ENCODE measurements at places on chromosomes 5 and 9.
A peak's percentile ranks its signal among the peaks of the same experiment; 100 is the strongest.

DNA sequence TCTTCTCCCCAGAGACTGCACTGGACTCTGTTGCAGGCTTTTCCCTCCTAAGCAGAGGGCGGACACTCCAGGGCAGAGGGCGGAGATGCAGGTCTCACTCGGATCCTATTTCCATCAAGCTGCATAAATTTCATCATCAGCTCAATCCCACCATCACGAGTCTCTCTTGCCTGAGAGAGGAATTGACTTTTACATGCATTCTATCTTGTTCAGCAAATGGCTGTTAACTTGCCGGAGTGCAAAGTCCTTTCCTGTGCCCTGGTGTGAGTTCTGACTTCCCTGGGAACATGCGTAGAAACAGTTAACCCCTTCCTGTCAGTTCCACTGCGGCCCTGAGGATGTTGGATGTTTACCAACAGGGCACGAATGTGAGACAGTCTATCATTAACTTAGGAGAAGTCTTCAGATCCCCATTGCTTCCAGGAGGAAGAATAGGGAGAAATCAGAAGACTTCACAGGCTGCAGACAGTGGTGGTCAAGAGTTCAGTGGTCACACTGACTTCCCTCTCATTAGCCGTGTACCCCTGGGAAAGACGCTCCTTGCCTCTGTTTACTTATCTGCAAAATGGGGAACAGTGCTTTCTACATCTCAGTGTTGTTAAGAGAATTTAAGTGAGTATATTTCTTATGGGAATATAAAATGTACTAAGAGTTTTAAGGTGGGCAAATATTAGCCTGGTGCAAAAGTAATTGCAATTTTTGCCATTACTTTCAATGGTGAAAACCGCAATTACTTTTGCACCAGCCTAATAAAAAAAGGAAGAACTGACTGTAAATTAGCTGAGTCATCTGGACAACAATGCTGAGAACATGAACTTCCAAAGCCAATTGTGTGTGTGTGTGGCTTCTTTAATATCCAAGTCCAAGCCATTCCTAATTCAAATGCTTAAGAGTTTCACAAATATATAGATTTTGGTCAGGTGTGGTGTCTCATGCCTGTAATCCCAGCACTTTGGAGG lies 248.0 kb downstream of the DRD1 start:
- no peak for DNase-seq

DNA sequence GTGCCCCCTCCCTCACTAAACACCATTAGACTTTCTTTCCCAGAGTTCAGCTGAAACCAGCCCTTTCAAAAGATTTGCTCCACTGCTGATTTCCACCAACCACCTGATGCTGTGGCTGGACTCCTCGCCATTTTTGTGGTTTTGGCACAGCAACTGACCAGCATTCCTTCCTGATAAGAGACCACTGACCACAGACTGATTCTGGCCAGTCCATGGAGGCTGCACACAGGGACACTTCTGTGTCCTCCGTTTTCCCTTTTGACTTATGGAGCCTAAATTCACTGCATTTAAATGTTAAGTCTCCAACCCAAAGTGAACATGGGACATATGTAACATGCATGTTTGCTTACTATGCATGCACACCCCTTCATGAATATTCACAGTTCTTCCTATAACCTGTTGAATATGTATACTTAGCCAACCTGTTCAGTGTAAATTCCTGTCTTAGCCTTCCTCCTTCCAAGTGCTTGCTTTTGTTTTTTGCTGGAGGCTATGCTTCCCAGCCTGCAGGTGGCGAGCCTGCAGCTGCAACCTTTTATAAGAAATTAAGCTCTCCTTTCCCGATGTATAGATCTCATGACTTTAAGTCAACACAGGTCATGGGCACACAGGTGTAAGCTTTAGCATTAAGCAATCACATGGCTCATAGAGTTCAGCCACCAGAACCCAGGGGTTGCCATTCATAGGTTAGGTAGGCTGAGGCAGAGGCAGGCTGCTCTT lies 78.7 kb downstream of the ACTL7B start:
- peak; percentile 87 for DNase-seq

DNA sequence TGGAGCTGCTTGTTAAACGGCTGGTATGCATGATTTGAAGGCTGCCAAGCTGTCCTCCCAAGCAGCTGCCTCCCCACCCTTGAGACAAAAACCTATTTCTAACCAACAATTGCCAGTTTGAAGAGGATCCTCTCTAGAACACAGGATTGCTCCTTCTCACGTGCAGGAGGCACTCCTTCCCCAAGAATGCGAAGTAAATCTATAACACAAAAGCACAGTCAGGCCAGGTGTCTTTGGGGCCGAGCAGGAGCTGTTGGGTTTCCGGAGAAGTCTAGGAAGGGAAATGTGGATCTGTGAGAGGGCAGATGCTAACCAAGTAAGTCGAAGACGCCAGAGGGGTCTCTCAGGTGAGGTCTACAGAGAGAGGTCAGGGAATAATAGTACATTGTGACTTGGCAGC lies 35.4 kb upstream of the GNPDA1 start:
- DNase-seq = no peak

DNA sequence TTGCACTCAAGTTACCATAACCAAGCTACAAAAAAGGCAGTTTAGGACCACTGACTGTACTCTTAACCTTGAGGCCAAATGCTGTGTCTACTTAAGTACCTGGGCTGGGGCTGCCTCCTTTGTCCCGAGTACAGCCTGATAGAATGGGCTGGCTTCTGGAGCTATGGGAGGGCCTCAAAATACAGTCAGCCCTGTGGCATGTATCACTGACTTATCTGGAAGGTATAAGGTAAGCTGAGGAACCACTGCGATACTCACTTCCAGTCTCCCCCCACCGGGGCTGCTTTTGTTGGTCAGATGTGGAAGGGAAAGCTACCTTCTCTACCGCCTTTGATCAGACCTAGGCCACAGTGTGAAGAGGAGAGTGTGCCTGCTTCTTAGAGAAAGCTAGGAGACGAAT lies 404.8 kb downstream of the ARHGEF28 start:
- no peak for DNase-seq

GRCh38 chr5:14295610-14296009 lies 152.5 kb downstream of the TRIO start:
- DNase-seq = no peak

DNA sequence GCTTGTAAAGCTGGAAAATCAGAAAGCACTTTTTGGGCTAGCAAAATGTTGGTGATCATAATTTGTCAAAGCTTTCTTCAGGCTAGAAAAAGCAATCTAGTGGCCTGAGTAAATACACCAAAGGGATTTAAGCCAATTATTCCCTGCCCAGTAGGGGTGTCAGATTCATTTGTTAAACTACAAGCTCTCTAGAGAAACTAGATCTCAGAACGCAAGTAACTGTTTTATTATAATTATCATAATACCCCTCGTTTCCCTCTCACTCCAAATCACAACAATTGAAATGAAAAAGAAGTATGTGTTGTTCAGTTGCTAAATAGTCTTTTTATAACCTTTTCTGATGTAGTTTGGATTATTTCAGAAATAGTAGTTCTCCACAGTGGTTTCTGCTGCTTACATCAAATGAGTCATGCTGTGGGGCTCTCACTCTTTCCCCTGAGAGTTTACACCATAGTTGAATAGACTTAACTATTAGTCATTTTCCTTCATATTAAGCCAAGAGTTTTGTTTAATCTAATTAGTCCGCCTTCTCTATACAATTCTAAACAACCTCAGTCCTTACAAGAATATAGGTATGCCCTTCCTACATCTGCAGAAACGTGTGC lies 918.6 kb upstream of the DMAC1 start:
- DNase-seq = peak; percentile 89

- no peak for DNase-seq
Observed at GRCh38 chr5:9209846-9210492, 335.9 kb downstream of the SEMA5A start.

- no peak for DNase-seq
Observed at GRCh38 chr5:112996830-112997374, 20.3 kb downstream of the DCP2 start.
